ENCODE measurements at places on chromosomes 5 and 9.

GRCh38 chr5:65014769-65015168 is 246.0 kb downstream of the CWC27 start:
- DNase-seq, result no peak

- no peak for DNase-seq
Observed at GRCh38 chr5:8644377-8644776, 775.4 kb downstream of the MTRR start.

GRCh38 chr9:134544388-134545214 is 97.0 kb upstream of the COL5A1 start:
- peak; percentile 91 for DNase-seq

DNA sequence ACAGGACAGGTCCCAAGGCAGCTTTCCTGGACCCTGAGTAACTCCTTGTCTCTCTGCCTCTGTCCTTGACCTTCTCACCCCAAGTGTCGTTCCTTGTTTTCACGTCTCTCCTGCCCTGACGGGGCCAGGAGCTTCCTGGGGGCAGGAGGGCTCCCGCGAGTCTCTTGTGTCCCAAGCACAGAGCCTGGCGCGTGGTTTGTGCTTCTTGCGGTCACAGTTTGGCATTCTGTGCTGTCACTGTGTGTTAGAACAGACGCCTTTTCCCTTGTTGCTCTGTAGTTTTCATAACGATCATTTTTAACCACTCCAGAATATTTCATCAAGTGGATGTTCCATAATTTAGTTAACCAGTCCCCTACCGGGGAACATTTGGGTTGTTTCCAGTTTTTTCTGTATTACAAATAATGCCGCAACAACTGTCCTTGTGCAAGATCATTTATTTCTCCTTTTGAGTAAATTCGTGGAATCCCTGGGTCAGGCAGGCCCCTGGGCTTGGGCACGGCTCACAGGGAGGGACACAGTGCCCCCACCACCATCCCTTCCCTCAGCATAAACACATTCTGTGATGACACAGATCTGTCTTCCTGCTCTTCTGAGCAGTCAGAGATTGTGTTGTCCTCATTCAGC is 71.9 kb downstream of the TSPAN17 start:
- DNase-seq, result no peak

- DNase-seq, result no peak
Observed at GRCh38 chr9:91951944-91952520, 2.0 kb upstream of the ROR2 start.

GRCh38 chr5:150340614-150341255 is 16.8 kb upstream of the TCOF1 start:
- DNase-seq, result no peak

DNA sequence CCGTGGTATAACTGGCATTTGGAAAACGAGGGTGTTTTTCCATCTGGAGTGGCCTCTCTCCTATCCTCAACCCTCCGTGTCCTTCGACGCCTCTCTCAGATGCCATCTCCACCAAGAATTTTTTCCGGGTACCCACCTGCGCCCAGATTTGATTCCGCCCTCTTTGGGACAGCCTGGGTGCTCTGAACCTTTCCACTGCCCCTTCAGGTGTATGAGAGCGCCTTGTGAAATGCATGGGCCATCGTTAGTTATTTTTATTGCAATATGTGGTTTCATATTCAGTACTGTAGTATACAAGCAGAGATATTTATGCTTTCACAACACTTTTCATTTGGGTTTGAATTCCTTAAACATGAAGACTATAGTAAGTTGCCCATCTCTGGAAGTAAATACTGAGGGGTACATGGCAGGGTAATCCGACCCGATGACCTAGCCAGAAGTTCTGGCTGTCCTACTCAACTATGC is 78.2 kb upstream of the IFNE start:
- DNase-seq, result no peak
